ENCODE measurements at places on chromosomes 1 and 21. TPM values are rescaled to one million over a fixed set of nuclear protein-coding genes. Genes with fewer than 3 reads are reported as not detected.

- DNase-seq = no peak
Observed at GRCh38 chr1:154557939-154558719, at the start of gene UBE2Q1. Gene UBE2Q1, minus strand, starts transcription at chr1:154558662. Its CDS starts 109 bp downstream, at chr1:154558553.

- DNase-seq = no peak
Observed at GRCh38 chr1:2239384-2239985, 11.4 kb downstream of the SKI start.

The FCRL6 gene
- 1.9 TPM for total RNA-seq

- no peak for DNase-seq
Observed at GRCh38 chr1:234675006-234675405, 65.0 kb upstream of the IRF2BP2 start.

The OR2L13 gene
- total RNA-seq = not detected

DNA sequence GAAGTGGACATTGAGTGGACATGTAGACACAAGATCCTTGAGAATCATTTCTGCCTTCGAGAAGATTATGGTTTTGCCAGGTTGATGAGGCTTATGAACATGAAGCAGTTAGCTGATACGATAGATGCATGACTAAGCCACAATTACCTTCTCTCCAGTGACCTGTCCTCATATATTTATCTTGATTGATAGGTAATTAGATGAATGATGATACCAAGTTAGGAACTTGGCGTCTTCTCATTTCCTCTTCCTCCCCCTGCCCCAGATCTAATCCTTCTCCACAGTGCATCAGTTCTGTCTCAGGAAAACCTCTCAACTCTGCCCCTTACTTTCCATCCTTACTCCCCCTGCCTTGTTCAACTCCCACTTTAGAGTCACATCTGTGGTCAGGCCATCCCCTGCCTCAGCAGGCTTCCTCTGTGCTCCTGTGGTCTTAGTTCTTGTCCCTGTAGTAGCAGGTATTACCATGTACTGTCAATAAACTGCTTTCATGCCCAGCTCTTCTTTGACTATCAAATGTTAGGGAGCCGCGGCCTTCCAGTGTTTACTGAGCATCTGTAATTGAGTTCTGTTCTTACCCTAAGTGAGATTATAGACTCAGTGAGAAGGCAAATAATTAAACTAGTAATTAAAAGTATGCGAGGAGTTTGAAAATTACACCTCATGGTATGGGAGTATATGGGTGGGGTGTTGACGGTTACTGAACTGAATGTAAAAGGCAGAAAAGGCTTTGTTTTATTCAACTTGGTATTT, 5.1 kb downstream of the ST6GALNAC3 start:
- no peak for DNase-seq

The TLCD4 gene
- total RNA-seq = 7.5 TPM

DNA sequence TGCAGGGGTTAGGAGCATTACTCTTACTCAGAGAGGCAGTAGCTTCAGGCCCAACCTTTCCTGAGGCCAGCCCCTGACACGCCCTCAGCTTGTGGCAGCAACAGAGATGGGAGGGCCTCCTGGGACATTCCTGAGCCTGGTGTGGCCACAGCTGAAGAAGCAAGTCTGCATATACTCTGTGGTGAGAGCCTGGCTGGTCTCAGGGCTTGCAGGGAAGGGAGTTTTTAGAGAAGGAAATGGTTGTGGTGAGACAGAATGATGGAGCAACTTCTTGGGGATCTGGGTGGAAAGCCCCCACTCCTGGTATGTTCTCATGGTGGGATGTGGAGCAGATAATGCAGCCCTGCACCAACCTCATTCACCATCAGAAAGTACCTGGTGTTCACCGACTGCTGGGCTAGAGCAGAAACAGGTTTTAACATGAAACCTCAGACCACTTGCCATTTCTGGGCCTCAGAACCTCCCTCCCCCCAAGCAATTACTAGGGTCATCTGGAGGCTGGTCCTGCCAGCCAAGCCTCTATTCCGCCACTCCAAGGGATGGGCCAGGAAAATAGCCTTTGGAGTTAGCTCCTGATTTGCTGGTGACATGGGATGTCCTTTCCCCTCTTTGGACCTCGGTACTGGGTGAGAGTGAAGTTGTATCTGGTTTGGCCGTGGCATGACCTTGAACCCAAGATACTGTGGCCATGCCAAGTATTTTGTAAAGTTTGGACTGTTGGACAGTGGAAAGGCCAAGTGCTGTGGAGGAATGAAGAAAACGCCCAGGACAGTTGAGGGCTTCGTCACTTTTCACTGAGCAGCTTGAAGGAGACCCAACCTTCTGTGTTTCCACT, 28.1 kb upstream of the RNF19B start:
- DNase-seq = peak; percentile 70

GRCh38 chr21:37550157-37550556, 183.6 kb downstream of the DYRK1A start:
- no peak for DNase-seq

GRCh38 chr21:44337941-44338895, 972 bp downstream of the CFAP410 start:
- DNase-seq = peak; percentile 57

- DNase-seq = no peak
Observed at GRCh38 chr1:185488808-185489207, 171.8 kb upstream of the IVNS1ABP start.

DNA sequence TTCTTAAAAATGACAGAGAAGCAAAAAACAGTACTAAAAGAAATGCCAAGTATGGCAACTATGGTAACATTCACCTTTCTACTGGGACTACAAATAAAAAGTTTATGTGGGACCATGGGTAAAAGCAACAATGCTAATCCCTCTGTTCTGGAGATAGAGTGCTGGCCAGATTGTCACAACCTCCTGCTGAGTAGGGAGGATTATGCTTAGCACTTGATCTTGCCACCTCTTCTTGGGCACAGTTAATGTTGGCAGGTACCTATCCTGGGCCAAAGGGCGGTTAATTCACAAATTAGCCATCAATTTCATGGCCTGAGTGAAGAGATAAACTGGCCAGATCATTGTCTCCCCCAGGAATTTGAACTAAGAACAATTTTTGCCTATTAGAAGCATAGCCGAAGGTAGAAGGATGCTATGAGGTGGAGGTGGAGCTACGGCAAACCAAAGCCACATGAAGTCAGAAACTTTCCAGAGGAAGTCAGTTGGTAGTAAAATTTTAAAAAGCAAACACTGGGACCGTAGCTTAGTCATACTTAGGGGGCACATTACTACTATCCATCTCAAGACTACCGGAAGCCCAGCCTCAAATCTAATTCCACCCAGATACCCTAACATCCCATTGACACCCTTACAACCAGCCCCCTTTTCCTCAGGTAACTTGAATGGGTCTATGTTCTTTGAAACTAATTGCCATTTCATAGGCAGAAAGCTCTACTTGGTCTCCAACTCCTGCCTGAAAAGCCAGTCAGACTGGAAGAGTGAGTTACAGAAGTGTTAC, 2.7 kb downstream of the SCYL3 start:
- no peak for DNase-seq

The CELA3B gene
- 2.2 TPM for total RNA-seq

The TDRD10 gene
- 8.1 TPM for total RNA-seq

The KANK4 gene
- 45.0 TPM for total RNA-seq

The CELA3A gene
- 4.0 TPM for total RNA-seq

DNA sequence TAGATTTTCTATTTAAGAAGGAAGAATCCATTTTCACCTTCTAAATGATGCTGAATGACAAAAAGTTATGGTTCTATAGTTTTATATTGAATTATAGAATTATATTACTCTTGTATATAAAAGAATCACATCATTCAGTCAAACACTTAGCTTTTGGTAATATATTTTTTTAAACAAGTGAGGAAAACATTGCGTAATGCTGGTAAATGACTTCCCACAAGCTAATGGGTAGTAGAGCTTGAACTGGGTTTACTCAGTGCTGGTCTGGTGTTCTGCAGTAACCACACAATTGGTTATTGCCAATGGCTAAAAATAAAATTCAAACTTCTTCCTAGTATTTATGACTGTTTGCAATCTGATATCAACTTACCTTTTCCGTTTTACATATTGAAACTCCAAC, 10.6 kb upstream of the GIPC2 start:
- no peak for DNase-seq

- no peak for DNase-seq
Observed at GRCh38 chr1:236407059-236407458, 13.0 kb downstream of the EDARADD start.

The CD5L gene
- not detected for total RNA-seq

DNA sequence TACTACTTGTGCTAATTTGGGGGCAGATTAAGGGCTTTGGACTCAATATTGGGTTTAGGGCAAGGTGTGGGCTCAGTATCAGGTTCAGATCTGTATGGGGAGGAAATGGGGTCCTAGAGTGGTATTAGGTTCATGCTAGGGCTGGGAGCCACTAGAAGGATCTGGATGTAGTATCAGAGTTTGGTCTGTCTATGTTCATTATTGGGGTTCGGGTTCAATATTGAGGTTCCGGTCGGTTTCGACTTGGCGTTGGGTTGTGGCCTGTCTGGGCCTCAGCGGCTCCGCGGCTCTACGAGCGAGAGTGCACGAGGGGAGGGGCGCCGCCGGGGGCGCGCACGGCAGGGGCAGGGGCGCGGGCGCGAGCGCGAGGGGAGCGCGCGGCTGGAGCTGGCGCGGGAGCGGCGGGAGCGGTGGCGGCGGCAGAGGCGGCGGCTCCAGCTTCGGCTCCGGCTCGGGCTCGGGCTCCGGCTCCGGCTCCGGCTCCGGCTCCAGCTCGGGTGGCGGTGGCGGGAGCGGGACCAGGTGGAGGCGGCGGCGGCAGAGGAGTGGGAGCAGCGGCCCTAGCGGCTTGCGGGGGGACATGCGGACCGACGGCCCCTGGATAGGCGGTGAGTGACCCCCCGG, at the start of gene PTPRF:
TSS of gene PTPRF (plus strand) at position 401 of the 624 bp plus-strand sequence. CDS start 14,193 bp downstream, outside the sequence.
- no peak for DNase-seq

The NEXN gene
- 21.0 TPM for total RNA-seq

The FMO5 gene
- total RNA-seq = 2.9 TPM

GRCh38 chr1:65514041-65514440, 93.6 kb downstream of the LEPR start:
- no peak for DNase-seq

The CAPN9 gene
- not detected for total RNA-seq

DNA sequence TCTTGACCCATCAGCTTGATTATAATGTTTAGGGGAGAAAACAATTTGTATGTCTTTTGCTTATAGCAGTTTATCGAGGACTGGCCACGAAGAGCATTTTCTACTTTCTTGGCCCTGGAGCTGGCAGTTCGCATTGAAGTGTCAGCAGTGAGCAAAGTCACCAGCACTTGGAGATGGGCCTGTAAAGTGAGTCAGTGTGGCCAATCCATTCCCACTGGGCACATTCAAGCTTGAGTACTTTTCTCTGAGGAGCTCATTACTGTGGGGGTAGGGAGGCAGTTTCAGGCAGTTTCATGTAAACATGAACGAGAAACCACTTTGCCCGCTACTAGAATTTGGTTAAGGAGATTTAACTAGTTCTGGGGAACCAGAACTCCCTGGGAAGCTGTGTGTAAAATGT, 164.8 kb downstream of the PRDM2 start:
- DNase-seq = no peak

DNA sequence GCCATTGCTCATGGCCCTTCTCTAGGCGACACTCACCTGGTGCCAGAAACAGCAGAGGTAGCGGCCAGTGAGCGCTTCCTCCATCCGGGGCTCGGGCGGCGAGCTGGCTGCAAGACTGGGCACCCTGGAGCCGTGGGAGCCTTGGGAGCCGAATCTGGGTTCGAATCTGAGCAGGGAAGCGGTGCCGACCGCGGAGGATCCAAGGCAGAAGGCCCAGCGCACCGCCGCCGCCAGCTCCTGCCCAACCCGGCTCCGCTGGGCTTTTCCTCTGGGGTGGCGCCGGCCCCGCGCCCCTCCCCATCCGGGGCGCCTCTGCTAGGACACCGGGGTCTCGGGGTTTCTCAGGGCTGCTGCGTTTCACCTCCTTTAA, 1.7 kb upstream of the PRDM16 start:
- DNase-seq = no peak

GRCh38 chr21:41801321-41802197, 34.7 kb upstream of the RIPK4 start:
- DNase-seq = no peak

The UCK2 gene
- total RNA-seq = 32.2 TPM

The TMEM81 gene
- total RNA-seq = not detected
